Large intestine (tissue), 12 donors: ENCODE measurements at places on chromosomes 7 and 10. TPM values are rescaled to one million over a fixed set of nuclear protein-coding genes. Genes with fewer than 3 reads are reported as not detected.

GRCh38 chr7:28155019-28155660, 25.5 kb downstream of the JAZF1 start:
- H3K27me3 ChIP-seq, result no peaks in the 10 kb centered on the region
- H3K27ac ChIP-seq, result no peak overlapping the region
- H3K36me3 ChIP-seq, result no peaks in the 10 kb centered on the region
- no peak overlapping the region for H3K4me3 ChIP-seq
- H3K4me1 ChIP-seq, result no peaks in the 10 kb centered on the region

MBLAC1 gene
- 2.8 TPM for polyA plus RNA-seq

VSTM4 gene
- polyA plus RNA-seq, result 10.2 TPM

TUBB8 gene
- polyA plus RNA-seq, result 0.81 TPM

HYAL4 gene
- not detected for polyA plus RNA-seq

DNA sequence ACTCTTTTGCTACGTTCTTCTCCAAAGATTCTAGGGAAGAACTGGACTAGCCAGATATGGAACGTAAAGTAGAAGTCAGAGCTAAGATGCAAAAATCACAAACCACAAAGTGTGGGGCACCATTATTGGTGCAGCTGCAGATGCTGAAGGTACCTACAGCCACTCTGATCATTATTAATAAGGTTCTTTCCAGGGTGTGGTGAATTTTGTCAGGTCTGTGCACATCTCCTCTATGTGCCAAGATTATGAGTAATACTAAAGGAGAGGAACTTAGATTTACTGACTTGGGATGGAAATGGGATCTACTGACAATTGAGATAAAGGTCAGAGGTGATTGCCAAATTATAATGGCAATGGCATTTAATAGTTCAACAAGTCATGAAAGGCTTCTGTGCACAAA, 148.2 kb downstream of the RAPGEF5 start:
- H3K27ac ChIP-seq, result no peak overlapping the region
- H3K36me3 ChIP-seq, result no peaks in the 10 kb centered on the region
- H3K4me3 ChIP-seq, result no peak overlapping the region
- H3K4me1 ChIP-seq, result no peaks in the 10 kb centered on the region

PLAC9 gene
- polyA plus RNA-seq, result 17.8 TPM

- H3K36me3 ChIP-seq, result peaks cover 23% of the 10 kb centered on the region
- DNase-seq, result no peak
- H3K4me3 ChIP-seq, result no peak overlapping the region
- no peak overlapping the region for H3K27ac ChIP-seq
Observed at GRCh38 chr7:1534330-1535099, 4.0 kb downstream of the MAFK start.

DNA sequence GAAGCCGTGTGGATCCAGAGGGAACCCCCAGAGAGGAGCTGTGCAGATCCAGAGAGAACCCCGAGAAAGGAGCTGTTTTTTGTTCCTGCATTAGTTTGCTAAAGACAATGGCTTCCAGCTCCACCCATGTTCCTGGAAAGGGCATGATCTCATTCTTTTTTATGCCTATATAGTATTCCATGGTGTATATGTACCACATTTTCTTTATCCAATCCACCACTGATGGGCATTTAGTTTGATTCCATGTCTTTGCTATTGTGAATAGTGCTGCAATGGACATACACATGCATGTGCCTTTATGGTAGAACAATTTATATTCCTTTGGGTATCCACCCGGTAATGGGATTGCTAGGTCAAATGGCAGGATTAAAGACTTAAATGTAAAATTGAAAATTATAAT, 95.4 kb upstream of the RHEB start:
- peaks cover 2% of the 10 kb centered on the region for H3K4me1 ChIP-seq
- H3K27ac ChIP-seq, result no peak overlapping the region
- no peak overlapping the region for H3K4me3 ChIP-seq
- peaks cover 25% of the 10 kb centered on the region for H3K36me3 ChIP-seq
- H3K27me3 ChIP-seq, result no peaks in the 10 kb centered on the region
- DNase-seq, result no peak

AMZ1 gene
- 0.34 TPM for polyA plus RNA-seq

DNA sequence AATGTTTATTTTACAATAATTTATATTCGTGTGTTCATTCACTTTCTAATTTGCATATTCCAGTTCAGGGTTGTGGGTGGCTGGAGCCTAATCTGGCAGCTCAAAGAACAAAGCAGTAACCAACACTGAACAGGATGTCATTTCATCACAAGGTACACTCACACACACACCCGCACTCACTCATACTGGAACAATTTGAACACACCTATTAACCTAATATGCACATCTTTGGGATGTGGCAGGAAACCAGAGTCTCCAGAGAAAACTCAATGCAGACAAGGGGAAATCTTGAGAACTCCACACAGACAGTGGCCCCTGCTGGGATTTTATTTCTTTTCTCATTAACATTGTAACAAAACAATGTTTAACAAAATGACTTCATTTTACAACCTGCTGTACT, 97.4 kb downstream of the TWIST1 start:
- no peaks in the 10 kb centered on the region for H3K27me3 ChIP-seq
- no peak overlapping the region for H3K4me3 ChIP-seq
- DNase-seq, result no peak
- H3K27ac ChIP-seq, result no peak overlapping the region

DNA sequence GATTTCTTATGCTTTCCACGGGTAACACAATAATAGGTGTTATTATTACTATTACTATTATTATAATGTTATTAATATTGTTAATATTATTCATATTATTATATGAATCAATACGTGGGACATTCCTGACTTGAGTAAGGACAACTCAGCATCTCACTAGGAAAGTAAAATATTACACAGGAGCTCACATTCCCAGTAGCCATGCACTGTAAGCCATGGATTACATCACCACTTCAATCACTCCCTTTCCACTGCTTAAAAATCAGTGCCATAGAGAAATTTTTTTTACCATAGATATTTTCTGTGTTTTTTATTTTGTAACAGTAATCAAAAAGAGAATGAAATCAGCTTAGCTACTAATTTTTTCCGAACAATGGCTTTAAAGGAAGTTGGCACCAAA, 68.5 kb upstream of the DGKI start:
- no peaks in the 10 kb centered on the region for H3K27me3 ChIP-seq
- no peak for DNase-seq
- no peak overlapping the region for H3K4me3 ChIP-seq

UNC5B gene
- 10.5 TPM for polyA plus RNA-seq

DNA sequence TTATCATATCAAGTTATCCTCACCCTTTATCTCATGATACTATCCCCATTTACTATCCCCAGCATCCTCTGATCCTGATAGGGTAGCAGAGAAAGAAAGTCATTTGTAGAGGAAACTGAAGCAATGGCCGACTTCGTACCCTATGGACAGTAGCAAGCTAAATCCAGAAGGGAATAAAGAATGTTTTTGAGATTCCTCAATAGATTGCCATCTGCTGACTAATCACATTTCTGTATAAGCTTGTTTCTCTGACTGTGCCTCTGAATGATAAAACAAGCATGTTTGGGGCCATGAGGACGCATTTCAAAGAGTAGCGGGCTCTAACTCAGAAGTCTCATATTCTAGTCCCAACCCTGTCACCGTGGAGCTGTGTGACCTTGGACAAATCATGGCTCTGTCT, 13.2 kb upstream of the FAM107B start:
- no peaks in the 10 kb centered on the region for H3K4me1 ChIP-seq
- no peak overlapping the region for H3K27ac ChIP-seq
- H3K36me3 ChIP-seq, result no peaks in the 10 kb centered on the region
- no peak overlapping the region for H3K4me3 ChIP-seq

MYH16 gene
- polyA plus RNA-seq, result 0.01 TPM

- no peaks in the 10 kb centered on the region for H3K36me3 ChIP-seq
- no peak overlapping the region for H3K4me3 ChIP-seq
- H3K27ac ChIP-seq, result no peak overlapping the region
- DNase-seq, result no peak
- H3K4me1 ChIP-seq, result no peaks in the 10 kb centered on the region
Observed at GRCh38 chr7:14626076-14626475, 276.5 kb downstream of the DGKB start.

AKR1D1 gene
- polyA plus RNA-seq, result 4.4 TPM

TRIL gene
- 6.3 TPM for polyA plus RNA-seq

DNA sequence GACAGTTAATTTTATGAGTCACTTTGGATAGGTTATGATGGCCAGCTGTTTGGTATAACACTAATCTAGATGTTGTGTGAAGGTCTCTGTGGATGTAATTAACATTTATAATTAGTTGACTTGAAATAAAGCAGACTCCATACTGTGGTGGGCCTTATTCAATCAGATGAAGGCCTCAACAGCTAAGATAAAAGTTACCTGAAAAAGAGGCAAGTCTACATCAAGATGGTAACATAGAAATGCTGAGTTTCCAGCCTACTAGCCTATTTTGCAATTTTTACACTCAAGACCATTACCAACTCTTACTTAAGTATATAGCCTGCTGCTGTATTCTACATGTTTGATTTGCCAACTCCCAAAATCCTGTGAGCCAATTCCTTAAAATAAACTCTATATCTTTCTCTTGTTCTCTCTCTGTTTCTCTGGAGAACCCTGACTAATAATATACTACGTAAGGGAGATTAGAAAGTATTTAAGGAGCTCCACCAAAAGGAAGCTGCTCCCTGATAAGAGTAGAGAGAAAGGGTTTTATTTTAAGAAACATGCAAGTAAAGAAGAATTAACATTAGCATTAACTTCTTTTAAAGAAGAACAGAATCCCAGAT, 42.7 kb downstream of the ZNF438 start:
- H3K27me3 ChIP-seq, result no peaks in the 10 kb centered on the region
- no peak overlapping the region for H3K27ac ChIP-seq
- no peak overlapping the region for H3K4me3 ChIP-seq
- DNase-seq, result no peak
- H3K36me3 ChIP-seq, result no peaks in the 10 kb centered on the region
- no peaks in the 10 kb centered on the region for H3K4me1 ChIP-seq

GRCh38 chr7:128322040-128322643, 21.6 kb downstream of the RBM28 start:
- H3K27ac ChIP-seq, result no peak overlapping the region
- H3K36me3 ChIP-seq, result peaks cover 60% of the 10 kb centered on the region
- no peak for DNase-seq

SLC13A1 gene
- polyA plus RNA-seq, result 1.7 TPM

ODAD2 gene
- polyA plus RNA-seq, result 0.61 TPM

- H3K4me1 ChIP-seq, result no peaks in the 10 kb centered on the region
- no peak overlapping the region for H3K27ac ChIP-seq
- no peak for DNase-seq
- H3K36me3 ChIP-seq, result no peaks in the 10 kb centered on the region
- no peak overlapping the region for H3K4me3 ChIP-seq
Observed at GRCh38 chr7:142443216-142444010, 185.6 kb upstream of the PRSS58 start.

- no peaks in the 10 kb centered on the region for H3K36me3 ChIP-seq
- H3K4me3 ChIP-seq, result no peak overlapping the region
- no peaks in the 10 kb centered on the region for H3K27me3 ChIP-seq
- no peak overlapping the region for H3K27ac ChIP-seq
Observed at GRCh38 chr7:33350577-33350976, 221.2 kb downstream of the BBS9 start.

CRHR2 gene
- polyA plus RNA-seq, result 0.31 TPM

MDFIC gene
- 14.2 TPM for polyA plus RNA-seq

TRIM50 gene
- 0.42 TPM for polyA plus RNA-seq

ZNF37A gene
- polyA plus RNA-seq, result 12.9 TPM

DNA sequence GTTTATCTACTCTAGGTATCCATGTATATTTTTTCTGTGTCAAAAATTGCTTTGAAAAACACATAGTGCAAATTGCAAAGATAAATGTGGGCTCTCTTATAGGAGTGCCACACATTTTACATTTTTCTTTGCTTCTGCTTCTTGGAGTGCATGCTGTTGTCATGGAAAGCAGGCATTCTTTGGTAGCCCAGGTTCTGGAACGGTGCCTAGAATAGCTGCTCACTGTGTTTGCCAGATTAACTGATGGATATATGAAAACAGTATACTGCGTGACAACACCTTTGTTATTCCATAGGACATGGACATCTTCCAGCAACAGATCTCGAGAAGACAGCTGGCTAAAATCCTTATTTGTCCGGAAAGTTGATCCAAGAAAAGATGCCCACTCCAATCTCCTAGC, 13.4 kb downstream of the NIPSNAP2 start:
- H3K27me3 ChIP-seq, result no peaks in the 10 kb centered on the region
- peaks cover 40% of the 10 kb centered on the region for H3K36me3 ChIP-seq
- no peaks in the 10 kb centered on the region for H3K4me1 ChIP-seq
- H3K27ac ChIP-seq, result no peak overlapping the region
- DNase-seq, result no peak

GRCh38 chr10:55374917-55375316, 573.9 kb upstream of the PCDH15 start:
- no peaks in the 10 kb centered on the region for H3K36me3 ChIP-seq
- no peaks in the 10 kb centered on the region for H3K27me3 ChIP-seq
- no peak overlapping the region for H3K27ac ChIP-seq
- no peak for DNase-seq
- no peak overlapping the region for H3K4me3 ChIP-seq

NKX2-3 gene
- polyA plus RNA-seq, result 22.1 TPM

GRCh38 chr7:82318786-82319185, 124.8 kb downstream of the CACNA2D1 start:
- no peak overlapping the region for H3K27ac ChIP-seq
- H3K4me3 ChIP-seq, result no peak overlapping the region
- no peaks in the 10 kb centered on the region for H3K27me3 ChIP-seq
- H3K36me3 ChIP-seq, result no peaks in the 10 kb centered on the region
- H3K4me1 ChIP-seq, result no peaks in the 10 kb centered on the region
- DNase-seq, result no peak

DNA sequence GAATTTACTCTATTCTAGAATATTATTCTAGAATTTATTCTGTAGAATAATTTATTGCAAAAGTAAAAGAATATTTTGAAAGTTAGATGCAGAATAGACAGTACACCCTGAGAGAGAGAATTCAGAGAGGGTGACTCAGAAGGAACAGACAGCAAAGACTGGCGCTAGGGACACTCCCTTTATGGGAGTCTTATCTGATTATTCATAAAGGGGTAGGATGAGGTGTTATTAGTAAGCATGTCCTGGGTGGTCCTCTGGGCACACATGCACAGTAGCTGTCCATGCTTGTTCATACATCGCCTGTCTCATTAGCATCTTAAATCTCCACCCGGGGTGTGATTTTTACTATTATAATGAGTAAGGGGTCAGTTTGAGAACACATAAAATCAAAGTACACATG, 100.1 kb downstream of the XPNPEP1 start:
- no peak overlapping the region for H3K27ac ChIP-seq
- H3K27me3 ChIP-seq, result no peaks in the 10 kb centered on the region
- H3K4me3 ChIP-seq, result no peak overlapping the region

- H3K27ac ChIP-seq, result no peak overlapping the region
- no peak overlapping the region for H3K4me3 ChIP-seq
- no peaks in the 10 kb centered on the region for H3K36me3 ChIP-seq
- H3K27me3 ChIP-seq, result no peaks in the 10 kb centered on the region
- no peak for DNase-seq
Observed at GRCh38 chr7:103964269-103964668, 25.2 kb downstream of the RELN start.

GRCh38 chr7:143878884-143879283, 23.1 kb downstream of the TCAF1 start:
- H3K4me3 ChIP-seq, result no peak overlapping the region

- H3K36me3 ChIP-seq, result no peaks in the 10 kb centered on the region
- no peak overlapping the region for H3K4me3 ChIP-seq
- DNase-seq, result no peak
- no peaks in the 10 kb centered on the region for H3K27me3 ChIP-seq
Observed at GRCh38 chr7:155129789-155130188, 59.7 kb downstream of the HTR5A start.

TFEC gene
- 132 TPM for polyA plus RNA-seq

- H3K27me3 ChIP-seq, result no peaks in the 10 kb centered on the region
- H3K27ac ChIP-seq, result no peak overlapping the region
- DNase-seq, result no peak
Observed at GRCh38 chr10:44183667-44184632, 200.9 kb downstream of the CXCL12 start.
